ENCODE measurements at places on chromosomes 7 and 10.

DNA sequence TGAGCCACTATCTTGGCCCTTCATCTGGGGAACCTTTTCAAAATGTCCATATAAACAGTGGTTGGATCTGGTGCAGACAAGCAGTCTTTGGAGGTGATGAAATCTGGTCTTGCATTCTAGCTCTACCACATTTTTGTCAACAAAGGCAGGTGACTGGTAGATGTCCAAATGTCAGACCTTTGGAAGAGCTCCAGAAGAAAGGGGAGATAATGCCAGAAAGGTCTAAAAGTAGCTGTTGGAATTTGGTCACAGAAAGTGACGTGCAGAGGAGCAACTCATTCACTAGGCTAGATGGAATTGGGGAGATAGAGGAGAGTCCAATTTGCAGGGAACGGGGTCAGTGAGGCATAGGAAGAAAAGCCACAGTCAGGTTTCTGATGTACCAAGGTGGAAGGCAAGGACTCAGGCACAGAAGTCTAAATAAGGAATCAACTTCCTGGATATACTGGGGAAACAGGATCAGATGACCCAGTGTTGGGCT lies 36.4 kb upstream of the WAC start:
- DNase-seq = no peak

- DNase-seq = no peak
These were observed 25.2 kb downstream of the HTRA1 start for GRCh38 chr10:122486406-122487080.

DNA sequence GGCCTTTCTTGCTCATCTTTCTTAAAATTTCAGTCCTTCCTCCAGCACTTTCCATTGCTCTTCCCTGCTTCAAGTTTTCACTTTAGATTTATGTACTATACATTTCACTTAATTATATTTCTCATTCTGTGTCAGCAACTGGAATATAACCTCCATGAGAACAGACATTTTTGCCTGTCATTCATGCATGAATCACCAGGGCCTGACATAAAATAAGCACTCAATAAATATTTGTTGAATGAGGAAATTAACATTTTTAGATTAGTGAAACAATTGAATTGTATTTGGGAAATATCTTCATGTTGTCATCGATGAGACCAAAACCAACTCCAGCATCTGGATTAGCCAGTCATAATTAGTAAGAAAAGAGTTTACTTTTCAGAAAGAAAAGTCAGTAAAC lies 6.1 kb downstream of the SAMD9L start:
- no peak for DNase-seq

DNA sequence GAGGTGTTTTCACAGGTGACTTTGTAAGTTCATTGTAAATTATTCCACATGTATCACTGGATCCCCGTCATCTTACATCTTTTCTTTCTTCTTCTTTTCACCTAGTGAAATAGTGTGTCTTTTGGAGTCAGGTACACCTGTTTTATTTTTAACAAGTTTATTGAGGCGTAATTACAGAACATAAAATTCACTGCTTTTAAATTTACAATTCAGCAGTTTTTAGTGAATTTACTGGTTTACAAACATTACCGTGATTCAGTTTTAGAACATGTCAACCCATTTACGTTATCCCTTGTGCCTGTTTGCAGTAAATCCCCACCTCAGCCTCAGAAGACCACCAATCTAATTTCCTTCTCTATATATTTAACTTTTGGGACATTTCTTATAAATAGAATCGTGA lies 256.9 kb downstream of the EXOC4 start:
- DNase-seq = no peak

GRCh38 chr7:23020742-23021401 lies 6.9 kb upstream of the HYCC1 start:
- no peak for DNase-seq

GRCh38 chr7:83339907-83340306 lies 177.2 kb upstream of the PCLO start:
- DNase-seq = no peak

DNA sequence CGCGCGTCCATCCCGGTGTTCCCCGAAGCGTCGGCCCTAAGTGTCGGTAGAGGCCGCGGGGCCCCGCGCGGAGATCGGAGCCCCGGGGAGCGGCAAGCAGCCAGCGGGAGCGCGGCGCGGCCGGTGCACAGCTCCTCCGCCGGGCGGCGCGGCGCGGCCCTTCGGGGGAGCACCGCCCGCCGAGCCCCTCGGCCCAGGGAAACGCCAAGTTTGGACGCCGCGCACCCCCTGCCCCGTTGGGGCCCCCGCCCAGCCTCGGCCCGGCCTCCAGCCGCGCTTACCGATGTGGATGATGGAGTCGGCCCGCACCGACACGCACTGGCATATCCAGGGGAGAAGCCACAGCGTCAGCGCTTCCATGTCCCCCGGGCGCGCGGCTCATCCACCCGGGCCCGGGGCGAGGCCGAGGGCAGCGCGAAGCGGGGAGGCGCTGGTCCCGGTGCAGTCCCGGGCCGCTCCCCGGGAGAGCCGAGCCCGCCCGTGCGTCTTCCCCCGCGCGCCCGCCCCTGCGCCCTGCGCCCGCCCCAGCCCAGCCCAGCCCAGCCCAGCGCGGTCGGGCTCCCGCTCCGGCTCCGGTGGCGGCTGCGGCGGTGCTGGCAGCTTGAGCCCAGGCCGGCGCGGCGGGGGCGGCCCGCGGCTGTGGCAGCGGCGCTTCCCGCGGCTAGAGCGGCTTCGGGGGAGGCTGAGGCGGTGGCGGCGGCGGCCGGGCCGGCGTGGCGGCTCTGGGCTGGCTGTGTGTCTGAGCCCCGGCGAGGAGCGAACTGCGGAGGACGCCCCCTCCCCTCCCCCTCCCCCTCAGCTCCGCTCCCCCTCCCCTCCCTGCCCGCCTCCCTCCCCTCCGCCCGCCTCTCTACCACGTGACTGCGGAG lies at the start of gene GRID1:
Gene GRID1 (minus strand): TSS at position 763 of the 869 bp plus-strand sequence.
- no peak for DNase-seq
